NCI-H748 treated with DMSO at 0.1 percent for 48 hours (cell line): ENCODE measurements at places on chromosomes 1 and 21.

DNA sequence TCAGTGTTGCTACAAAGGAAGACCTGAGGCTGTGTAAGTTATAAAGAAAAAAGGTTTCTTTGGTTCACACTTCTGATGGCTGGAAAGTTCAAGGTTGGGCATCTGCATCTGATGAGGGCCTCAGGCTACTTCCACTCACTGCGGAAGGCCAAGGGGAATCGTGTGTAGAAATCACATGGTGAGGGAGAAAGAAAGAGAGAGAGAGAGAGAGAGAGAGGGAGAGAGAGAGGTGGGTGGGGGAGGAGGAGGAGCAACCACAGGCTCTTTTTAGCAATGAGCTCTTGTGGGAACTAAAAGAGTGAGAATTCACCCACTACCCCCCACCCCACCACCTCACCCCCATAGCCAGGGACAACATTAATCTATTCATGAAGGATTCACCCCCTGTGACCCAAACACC lies 59.9 kb downstream of the CLSTN1 start:
- DNase-seq: no peak

DNA sequence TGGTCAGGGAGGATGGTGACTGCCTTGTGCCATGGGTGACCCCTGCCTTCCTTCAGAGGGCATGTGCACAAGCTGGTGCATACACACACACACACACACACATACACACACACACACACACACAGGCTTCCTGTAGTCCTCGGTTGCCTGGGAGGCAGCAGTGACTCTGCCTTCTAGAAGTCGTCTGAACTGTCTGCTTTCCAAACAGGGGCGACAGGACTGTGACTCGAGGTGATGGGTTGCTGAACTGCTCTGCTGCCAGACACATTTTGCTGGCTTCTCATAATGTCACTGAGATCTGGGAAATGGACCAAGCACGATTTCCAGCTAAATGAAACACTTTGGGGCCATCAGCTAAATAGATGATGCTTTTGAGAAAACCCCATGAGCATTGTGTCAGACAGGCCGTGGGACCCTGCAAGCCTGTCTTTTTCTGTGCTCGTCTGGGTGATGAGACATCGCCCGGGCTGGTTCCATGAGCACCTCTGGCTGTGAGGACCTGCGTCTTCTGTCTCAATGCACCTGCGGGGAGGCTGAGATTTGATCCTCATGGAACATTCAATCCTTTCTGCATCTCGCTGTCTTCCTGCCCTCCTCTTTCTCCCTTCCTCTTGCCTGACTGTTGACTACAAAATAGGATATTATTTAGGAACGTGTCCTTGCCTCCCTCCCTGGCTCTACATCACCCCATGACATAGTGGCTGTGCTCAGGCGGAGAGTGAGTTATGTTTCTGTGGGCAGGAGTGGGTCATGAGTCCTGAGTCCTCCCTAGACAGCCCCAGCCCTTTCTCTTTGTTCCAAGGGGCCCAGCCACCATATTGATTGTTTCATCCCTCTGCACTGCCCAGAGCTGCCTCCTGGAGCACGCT lies 436.8 kb downstream of the CAMTA1 start:
- DNase-seq: no peak

- no peak for DNase-seq
Observed at GRCh38 chr1:186240436-186240835, 134.6 kb downstream of the TPR start.

DNA sequence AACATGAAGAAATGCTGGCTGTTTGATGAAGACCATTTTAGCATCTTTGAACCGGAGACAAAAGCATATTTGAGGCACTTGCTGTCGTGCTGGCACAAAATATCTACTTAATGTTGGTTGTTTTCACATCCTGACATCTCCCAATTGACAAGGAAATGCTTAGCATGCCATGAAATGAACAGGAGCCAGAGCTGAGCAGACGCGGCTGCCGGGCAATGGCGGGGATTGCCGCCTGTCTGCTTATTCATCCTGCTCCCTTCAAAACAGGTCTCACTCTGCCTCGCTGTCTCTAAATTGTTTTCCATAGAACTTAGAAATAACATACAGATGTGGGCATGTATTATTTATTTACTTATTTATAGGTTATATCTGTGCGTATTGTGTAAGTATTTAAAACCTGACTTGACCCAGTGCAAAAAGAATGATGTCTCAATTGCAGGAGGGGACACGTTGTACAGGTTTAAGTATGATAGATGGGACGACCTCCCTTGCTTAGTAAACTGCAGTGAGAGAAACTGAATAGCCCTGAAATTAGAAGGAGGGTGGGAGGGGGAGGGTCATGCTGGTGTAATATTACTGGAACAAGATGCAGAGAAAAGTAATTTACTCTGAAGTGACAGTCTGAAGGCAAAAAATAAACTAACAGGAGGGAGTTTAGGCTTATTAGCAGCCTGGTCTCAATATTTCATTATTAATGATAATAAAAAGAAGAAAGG lies 590.4 kb upstream of the PLXNA2 start:
- peak; percentile 80 for DNase-seq

DNA sequence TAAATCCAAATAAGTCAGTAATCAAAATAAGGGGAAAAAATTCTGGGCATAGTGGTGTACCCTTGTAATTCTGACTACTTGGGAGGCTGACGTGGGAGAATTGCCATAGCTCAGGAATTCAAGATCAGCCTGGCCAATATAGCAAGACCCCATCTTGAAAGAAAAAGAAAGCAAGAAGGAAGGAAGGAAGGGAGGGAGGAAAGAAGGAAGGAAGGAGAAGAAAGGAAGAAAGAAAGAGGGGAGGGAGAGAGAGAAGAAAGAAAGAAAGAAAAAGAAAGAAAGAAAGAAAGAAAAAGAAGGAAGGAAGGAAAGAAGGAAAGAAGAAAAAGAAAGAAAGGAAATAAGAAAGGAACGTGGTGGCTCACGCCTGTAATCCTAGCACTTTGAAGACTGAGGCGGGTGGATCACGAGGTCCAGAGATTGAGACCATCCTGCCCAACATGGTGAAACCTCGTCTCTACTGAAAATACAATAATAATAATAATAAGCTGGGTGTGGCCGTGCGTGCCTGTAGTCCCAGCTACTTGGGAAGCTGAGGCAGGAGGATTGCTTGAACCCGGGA lies 64.5 kb upstream of the ROR1 start:
- no peak for DNase-seq

DNA sequence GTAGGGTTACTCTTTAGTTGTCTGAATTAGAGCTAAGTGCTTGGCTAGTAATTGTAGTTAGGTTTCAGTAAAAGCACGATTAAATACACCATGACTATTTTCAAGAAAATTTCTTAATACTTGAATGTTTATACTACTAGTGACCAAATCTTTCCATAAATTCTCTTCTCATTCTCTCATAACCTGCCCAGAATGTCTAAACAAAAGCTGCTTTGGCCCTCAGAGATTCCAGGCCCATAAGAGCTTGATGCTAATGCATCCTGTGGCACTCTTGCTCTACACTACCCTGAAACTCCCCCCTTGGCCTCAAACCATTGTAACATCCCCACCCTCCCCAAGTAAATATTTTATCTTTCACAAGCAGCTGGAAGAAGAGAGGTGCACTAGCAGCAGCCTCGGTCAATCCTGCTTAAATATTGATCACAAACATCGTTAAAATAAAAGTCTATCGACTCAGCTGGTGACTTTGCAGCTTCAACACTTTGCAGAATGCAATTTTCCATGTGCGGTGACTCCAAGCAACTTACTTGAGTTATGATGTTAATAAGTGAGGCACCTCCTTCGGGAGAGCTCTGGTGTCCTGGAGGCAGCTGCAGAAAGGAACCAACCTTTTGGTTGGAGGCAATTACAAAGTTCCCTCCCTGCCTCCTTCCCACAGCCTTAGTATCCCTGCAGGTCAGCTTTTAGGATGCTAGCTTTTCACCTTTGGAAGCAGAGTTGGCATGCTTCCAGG lies 315.6 kb upstream of the PLXNA2 start:
- DNase-seq: no peak

- DNase-seq: no peak
Observed at GRCh38 chr21:35491114-35491513, 442.0 kb upstream of the RUNX1 start.

DNA sequence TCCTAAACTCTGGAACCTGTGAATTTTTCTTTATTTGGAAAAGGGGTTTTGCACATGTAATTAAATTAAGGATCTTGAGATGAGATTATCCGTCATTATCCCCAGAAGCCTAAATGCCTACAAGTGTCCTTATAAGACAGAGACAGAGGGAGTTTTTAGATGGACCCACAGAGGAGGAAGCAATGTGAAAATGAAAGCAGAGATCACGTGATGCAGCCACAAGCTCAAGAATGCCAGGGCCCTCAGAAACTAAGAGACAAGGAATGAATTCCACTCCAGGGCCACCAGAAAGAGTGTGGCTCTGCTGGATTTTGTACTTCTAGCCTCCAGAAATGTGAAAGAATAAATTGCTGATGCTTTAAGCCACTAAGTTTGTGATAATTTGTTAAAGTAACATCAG lies 183.6 kb upstream of the UBE2U start:
- no peak for DNase-seq

DNA sequence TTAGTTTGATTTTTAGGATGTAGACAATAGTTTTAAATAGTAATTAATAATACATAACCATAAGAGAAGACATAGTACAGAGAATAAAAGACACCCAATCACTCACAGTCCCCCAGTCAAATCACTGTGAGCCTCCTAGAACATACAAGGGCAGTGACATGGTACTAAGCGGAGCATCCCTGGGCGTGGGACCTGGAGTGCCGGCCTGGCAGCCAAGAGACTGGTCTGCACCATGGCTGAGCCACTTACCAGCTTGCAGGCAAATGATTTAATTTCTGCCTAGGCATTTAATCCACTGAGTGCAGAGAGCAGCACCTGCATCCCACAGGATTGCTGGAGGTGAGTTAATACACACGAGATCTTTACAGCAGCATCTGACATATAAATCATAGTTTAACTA lies 20.4 kb downstream of the SDHB start:
- no peak for DNase-seq

DNA sequence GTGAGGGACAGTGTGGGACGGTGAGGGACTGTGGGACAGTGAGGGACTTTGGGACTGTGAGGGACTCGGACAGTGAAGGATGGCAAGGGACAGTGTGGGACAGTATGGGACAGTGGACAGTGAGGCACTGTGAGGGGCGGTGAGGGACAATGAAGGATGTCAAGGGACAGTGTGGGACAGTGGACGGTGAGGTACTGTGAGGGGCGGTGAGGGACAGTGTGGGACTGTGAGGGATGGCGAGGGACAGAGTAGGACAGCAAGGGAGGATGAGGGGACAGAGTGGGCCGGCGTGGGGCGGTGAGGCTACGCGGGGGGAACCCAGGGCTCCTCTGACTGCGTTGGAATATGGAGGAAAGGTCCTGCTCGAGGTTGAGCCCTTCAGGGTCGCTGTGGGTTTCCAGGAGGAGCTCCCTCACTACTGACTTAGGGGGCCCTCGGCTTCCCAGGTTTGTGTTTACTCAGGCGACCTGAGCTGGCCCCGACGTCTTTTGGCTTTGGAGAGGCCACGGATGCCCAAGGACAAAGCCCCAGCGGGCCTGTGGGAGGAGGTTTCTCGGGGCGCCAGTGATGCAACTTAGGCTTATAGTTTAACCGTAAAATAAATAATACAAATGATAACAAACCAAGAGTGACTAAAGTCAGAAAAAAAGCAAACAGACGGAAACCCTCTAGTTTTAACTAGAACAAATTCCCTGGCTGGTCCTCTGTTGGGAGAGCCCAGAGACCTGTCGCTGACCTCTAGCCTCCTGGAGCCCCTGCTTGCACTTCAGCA lies 1.1 kb upstream of the ERRFI1 start:
- no peak for DNase-seq

- no peak for DNase-seq
Observed at GRCh38 chr1:58699011-58699762, 675 bp downstream of the MYSM1 start.

DNA sequence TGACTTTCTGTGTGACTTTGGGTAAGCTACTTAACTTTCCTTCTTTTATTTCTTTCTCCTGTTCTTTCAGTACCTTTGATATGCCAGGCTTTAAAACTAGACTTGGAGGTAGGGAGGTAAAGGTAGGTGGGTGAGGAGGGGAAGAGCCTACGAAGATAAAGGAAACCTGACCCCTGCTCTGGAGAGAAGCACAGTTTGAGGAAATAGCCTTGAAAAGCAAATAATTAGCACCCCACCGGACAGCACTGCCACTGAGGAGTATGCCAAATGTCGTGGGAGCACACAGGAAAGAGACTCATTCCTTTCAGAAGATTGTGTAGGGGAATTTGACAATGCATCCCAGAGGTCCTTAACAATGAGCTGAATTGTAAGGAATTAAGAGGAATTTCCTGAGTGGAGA lies 65.2 kb upstream of the SPAG17 start:
- DNase-seq: no peak

- no peak for DNase-seq
Observed at GRCh38 chr1:91057784-91058183, 35.9 kb upstream of the ZNF644 start.

GRCh38 chr21:45894450-45894825 lies 87.1 kb upstream of the COL6A1 start:
- DNase-seq: no peak

DNA sequence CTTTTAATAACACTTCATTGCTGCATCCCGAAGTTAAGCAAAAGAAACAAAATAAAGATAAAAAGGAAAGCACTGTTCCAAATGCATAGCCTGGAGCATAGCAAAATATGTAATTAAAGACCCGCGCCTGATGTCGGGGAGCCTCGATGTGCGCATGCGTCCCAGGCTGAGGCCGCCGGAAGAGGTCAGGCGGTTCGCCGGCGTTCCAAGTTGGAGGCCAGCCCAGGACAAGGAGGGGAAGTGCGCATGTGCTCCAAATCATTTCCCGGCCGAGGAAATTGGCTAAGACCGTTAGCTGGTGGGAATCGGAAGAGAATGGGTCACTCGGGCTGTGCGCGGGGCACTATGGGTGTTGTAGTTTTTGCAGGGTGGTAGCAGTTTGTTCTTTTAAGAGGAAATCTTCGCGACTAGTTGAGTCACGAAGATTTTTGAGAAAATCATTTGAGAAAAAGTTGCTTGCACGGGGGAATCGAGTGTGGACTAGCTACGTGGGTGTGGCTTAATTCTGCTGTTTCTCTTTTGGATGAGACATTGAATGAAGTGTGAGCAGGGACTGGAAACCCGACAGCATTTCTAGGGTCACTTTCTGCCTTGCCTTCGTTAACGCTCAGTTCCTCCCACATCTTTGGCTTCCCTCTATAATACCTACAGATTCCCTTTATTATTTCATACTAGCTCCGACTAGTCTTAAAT lies 31.0 kb upstream of the CD1D start:
- peak; percentile 5 for DNase-seq

- no peak for DNase-seq
Observed at GRCh38 chr1:67085326-67085725, 31.4 kb upstream of the SLC35D1 start.

- DNase-seq: no peak
Observed at GRCh38 chr1:97875996-97876395, 44.8 kb downstream of the DPYD start.

DNA sequence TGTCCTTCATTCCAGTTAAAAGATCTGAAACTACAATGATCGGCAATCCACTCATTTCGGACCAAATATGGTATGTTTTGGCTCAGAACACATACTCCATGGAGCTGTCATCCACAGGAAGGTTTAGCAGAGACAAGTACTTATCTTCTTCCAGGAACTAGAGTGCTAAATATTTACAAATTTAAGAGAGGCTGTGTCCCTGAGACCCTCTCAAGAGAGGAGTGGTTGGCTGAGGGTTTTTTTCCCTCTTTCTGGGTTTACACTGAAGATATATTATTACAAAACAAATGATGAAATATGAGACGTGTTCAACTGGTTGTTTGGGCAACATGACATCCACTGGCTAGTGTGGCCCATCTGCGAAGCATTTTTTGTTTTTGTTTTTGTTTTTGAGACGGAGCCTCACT lies 25.9 kb upstream of the NID1 start:
- DNase-seq: peak; percentile 11
